ENCODE measurements at places on chromosomes 7 and 10.
A peak's percentile ranks its signal among the peaks of the same experiment; 100 is the strongest.

- no peak overlapping the region for H3K4me3 ChIP-seq
- H3K27me3 ChIP-seq, result no peaks in the 10 kb centered on the region
- peaks cover 5% of the 10 kb centered on the region for H3K4me1 ChIP-seq
Observed at GRCh38 chr7:2204446-2204845, 28.3 kb downstream of the MAD1L1 start.

GRCh38 chr10:35433851-35434426 lies 97.6 kb downstream of the CCNY start:
- H3K36me3 ChIP-seq, result peaks cover 8% of the 10 kb centered on the region
- H3K27me3 ChIP-seq, result no peaks in the 10 kb centered on the region
- no peak for DNase-seq
- peaks cover 24% of the 10 kb centered on the region for H3K4me1 ChIP-seq
- no peak overlapping the region for H3K27ac ChIP-seq

- H3K27me3 ChIP-seq, result peaks cover 35% of the 10 kb centered on the region
- peaks cover 5% of the 10 kb centered on the region for H3K4me1 ChIP-seq
- no peak for DNase-seq
- peaks cover 6% of the 10 kb centered on the region for H3K36me3 ChIP-seq
- no peak overlapping the region for H3K27ac ChIP-seq
- no peak overlapping the region for H3K4me3 ChIP-seq
Observed at GRCh38 chr7:155192961-155193640, 104.6 kb upstream of the INSIG1 start.

DNA sequence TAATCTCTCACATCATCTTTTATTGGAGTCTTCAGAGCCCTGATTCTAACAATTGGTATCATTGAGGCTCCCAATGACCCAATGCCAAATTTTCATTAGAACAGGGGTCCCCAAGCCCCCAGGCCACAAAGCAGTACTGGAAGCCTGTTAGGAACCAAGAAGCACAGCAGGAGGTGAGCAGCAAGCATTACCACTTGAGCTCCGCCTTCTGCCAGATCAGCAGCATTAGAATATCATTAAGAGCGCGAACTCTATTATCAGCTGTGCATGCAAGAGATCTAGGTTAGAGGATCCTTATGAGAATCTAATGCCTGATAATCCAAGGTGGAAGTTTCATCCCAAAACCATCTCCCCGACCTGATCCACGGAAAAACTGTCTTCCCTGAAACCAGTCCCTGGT lies 23.1 kb downstream of the KIF5B start:
- no peak for DNase-seq
- H3K27me3 ChIP-seq, result no peaks in the 10 kb centered on the region
- no peak overlapping the region for H3K4me3 ChIP-seq

GRCh38 chr7:14691597-14692203 lies 210.9 kb downstream of the DGKB start:
- H3K36me3 ChIP-seq, result no peaks in the 10 kb centered on the region
- H3K27ac ChIP-seq, result no peak overlapping the region
- no peaks in the 10 kb centered on the region for H3K27me3 ChIP-seq
- peak; percentile 23 for DNase-seq
- no peak overlapping the region for H3K4me3 ChIP-seq

GRCh38 chr7:138935465-138936011 lies 45.7 kb downstream of the KIAA1549 start:
- H3K27me3 ChIP-seq, result peaks cover 6% of the 10 kb centered on the region
- H3K4me1 ChIP-seq, result no peaks in the 10 kb centered on the region
- no peaks in the 10 kb centered on the region for H3K36me3 ChIP-seq
- no peak overlapping the region for H3K4me3 ChIP-seq
- H3K27ac ChIP-seq, result no peak overlapping the region

DNA sequence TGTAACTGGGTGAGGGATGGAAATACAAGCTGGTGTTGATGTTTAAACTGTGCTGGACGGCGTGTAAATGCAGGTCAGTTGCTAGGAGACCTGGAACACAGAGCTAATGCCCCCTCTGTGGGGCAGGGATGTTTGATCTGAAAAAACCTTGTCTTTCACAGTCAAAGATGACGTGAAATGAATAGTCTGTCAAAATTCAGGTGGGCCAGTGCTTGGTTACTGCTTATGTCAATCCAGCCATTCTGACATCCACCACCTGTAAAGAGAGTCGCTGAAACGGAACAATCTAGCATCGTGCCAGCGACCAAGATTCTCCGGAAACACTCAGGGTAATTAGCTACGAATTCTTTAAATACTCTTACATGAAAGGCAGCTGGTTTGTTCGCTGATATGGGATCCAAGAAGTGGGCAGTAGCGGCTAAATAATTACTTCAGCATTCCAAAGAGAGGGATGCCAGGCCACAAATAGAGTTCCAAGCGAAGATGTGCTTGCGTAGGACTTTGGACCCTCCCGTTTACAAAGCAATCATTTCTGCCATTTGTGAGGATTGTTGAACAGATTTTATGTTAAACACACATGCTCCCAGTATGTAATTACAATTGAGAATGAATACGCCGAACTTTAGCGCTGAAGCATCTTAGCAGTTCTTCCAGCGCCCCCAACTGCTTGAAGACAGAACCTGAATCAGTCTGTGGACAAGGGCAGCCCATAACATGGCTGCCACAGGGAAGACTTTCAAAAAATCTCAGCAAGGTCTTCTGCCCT lies 7.3 kb upstream of the ASB4 start:
- no peak for DNase-seq
- H3K27ac ChIP-seq, result no peak overlapping the region
- peaks cover 7% of the 10 kb centered on the region for H3K27me3 ChIP-seq
- no peaks in the 10 kb centered on the region for H3K36me3 ChIP-seq
- no peak overlapping the region for H3K4me3 ChIP-seq

DNA sequence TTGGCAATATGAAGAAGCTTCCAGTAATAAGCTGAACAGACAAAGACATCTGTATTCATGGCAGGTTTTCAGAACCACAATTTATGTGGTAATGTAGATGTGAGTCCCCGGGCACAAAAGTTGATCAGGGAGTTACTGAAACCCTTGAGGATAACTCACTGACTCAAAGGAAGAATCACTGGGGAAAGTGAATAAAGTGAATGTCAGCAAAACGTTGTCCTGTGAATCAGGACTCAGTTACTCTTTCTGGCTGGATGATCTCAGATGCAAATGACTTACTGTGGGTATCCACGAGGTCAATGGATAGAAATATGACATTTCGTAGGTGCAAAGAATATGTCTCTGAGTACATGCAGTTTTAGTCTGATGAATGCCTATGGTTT lies 172.8 kb upstream of the CTBP2 start:
- H3K36me3 ChIP-seq, result no peaks in the 10 kb centered on the region
- no peak overlapping the region for H3K4me3 ChIP-seq
- H3K27ac ChIP-seq, result no peak overlapping the region
- H3K27me3 ChIP-seq, result peaks cover 2% of the 10 kb centered on the region
- H3K4me1 ChIP-seq, result no peaks in the 10 kb centered on the region

- H3K4me1 ChIP-seq, result no peaks in the 10 kb centered on the region
- no peak for DNase-seq
- H3K27me3 ChIP-seq, result peaks cover 56% of the 10 kb centered on the region
Observed at GRCh38 chr7:3712841-3713240, 411.8 kb downstream of the SDK1 start.
